ENCODE measurements at places on chromosomes 2 and 18. TPM values are rescaled to one million over a fixed set of nuclear protein-coding genes. Genes with fewer than 3 reads are reported as not detected.
A peak's percentile ranks its signal among the peaks of the same experiment; 100 is the strongest.

DNA sequence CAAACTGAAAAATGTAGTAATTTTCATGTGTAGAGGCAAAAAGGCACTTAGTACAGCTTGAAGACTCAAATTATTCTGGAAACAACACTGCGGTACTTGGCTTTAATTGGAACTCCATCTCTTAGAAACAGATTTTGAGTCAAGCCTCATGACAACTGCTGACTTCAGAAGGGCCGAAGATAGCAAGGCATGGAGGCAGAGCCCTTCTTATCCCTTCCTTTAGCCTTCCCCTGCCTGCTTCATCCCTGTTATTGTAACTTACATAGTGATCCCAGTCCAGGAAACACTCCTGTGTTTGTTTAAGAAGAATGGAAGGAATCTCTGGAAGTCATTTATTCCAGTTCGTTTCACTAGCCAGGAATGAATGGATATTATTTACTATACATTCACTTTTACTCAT, 110.9 kb upstream of the FAM98A start:
- DNase-seq, result peak; percentile 44

GRCh38 chr2:189147989-189148388, 31.6 kb downstream of the COL5A2 start:
- no peak for DNase-seq

The ATL2 gene
- 130 TPM for total RNA-seq

The SAG gene
- not detected for total RNA-seq

DNA sequence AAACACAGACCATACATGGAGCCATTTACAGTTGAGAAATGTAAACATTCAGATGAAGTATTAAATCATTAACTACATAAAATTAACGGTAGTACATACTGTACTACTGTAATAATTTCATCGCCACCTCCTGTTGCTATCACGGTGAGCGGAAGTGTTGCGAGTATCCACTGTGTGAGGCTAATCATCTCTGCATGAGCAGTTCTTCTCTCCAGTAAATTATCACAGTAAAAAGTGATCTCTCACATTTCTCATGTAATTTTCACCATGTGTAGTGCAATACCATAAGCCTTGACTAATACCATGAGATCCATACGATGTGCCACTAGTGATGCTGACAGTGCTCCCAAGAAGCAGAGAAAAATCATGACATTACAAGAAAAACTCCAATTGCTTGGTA, 21.9 kb downstream of the SMAD2 start:
- DNase-seq, result no peak

GRCh38 chr2:101230541-101231001, 22.1 kb upstream of the CNOT11 start:
- DNase-seq, result no peak

GRCh38 chr2:120301284-120301683, 44.7 kb upstream of the INHBB start:
- DNase-seq, result no peak

DNA sequence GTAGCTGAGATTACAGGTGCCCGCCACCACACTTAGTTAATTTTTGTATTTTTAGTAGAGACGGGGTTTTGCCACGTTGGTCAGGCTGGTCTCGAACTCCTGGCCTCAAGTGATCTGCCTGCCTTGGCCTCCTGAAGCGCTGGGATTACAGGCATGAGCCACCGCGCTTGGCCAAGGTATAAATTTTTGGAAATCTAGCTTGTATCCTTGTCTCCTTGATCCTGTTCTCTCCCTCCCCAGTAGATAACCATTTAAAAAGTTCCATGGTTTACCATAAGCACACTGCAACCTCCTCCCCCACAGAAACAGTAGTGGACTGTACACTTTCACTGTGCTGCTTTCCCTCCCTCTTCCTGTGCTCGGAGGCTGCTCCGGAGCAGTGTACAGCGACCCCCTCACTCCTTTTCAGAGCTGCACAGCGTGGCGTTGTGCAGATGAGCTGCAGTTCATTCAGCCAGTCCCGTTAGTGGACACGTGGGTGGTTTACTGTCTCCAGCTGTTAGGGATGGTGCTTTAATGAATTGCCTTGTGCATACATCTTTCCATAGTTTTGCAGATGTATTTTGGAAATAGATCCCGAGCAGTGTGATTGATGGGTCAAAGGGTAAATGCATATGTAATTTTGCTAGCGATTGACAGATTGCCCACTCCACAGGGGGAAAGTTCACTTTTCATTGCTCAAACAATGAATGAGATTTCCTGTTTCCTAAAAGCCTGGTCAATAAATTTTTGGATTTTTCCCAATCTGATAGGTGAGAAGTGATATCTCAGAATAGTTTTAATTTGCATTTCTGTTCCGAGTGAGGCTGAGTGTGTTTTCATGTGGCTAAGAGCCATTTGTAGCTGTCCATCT, 14.8 kb downstream of the ASB1 start:
- no peak for DNase-seq

The ZC3H8 gene
- total RNA-seq, result 19.7 TPM

DNA sequence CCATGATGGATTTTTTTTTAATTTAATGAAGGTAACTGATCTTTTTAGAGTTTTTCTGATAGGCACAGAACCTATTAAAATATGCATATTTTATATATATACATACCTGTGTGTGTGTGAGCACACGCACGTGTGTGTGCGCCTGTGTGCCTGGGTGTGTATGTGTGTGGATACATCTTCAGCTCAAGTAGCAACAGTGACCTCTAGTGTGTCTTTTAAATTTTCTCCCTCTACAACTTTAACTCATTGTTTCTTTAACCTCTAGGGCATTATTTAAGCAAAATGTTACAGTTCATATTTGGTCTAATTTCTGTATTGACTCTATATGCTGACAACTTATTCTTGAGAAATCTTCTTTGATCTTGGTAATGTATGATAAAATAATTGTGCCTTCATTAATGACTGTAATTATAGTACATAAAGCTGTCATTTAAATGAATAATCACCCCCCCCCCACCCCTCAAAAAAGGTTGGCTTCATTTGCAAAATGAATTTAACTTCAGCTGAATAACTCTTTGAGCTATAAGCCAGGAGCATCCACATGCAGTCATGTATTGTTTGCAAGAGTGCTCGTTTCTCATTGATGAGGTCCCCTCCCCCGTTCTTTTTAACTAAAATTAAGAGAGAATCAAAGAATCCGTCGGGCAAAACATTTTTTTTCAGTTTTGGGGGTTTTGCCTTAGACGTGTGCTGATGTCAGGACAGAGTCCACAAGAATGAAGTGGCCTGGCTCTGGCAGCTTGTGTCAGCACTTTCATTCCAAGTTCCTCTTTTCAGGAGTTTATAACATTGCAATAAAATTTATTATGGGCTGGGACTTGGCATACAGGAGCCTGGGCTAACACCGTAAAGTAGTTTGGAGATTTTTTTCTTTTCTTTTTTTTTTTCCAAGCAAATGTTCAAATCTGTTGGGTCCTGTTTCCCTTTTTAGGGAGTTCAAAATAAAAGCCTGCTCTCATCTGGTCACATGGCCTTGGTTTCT, 80.0 kb downstream of the ETAA1 start:
- peak; percentile 69 for DNase-seq

- no peak for DNase-seq
Measured at GRCh38 chr18:63292831-63293683, 26.5 kb downstream of the BCL2 start.

DNA sequence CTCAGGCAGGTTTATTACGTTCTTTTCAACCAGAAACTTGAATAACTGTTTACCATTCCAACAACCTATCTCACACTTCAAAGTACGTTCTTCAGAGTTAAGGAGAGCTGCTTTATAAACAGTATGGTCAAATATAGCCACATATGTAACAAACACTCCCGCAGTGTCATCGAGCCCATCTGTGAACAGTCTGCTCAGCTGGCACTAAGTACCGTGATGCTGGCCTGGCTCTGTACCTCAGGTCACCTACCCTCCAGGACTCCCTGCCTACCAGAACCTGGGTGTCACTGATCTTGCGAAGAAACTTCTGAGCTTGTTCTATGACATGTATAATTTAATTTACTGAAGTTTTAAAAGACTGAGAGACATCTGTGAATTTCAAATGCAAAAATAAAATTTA, 71.4 kb downstream of the SEPTIN10 start:
- no peak for DNase-seq

The FEV gene
- not detected for total RNA-seq

DNA sequence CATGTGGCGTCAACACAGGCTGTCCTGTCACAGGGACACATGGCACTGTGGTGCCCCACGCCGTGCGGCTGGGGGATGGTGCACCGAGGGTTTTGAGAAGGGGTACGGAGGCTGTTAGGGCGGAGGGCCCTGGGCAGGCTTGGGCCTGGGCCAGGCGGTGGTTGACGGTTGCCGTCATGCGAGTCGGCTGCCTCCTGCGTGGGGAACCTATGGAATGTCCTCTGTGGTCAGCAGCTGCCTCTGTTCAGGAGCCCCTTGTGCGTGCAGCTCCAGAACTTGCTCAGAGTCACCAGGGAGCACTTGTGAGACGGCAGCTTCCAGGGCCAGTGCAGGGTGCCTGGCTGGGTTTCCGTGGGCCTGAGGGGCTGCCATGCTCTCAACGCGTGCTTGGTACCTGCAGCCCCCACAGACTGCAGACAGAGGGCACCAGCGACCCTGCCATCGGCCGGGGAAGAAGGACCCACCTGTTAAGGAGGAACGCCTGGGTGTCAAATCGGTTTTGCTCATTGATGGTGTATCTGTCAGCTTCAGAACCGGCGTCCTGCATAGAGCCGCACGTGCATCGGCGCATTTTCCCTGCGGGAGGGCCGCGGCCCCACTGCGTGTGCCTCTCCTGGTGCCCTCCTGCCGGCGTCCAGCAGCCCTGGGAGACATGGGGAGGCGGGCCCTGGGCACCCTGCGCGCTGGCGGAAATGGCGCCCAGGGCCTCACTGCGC, 10.0 kb upstream of the D2HGDH start:
- no peak for DNase-seq

The IFIH1 gene
- 3.6 TPM for total RNA-seq

- DNase-seq, result no peak
Measured at GRCh38 chr2:232980683-232981082, 32.4 kb downstream of the NGEF start.

The LHCGR gene
- not detected for total RNA-seq

The SCYGR1 gene
- total RNA-seq, result not detected

- no peak for DNase-seq
Measured at GRCh38 chr2:12663306-12664037, 53.3 kb upstream of the TRIB2 start.

DNA sequence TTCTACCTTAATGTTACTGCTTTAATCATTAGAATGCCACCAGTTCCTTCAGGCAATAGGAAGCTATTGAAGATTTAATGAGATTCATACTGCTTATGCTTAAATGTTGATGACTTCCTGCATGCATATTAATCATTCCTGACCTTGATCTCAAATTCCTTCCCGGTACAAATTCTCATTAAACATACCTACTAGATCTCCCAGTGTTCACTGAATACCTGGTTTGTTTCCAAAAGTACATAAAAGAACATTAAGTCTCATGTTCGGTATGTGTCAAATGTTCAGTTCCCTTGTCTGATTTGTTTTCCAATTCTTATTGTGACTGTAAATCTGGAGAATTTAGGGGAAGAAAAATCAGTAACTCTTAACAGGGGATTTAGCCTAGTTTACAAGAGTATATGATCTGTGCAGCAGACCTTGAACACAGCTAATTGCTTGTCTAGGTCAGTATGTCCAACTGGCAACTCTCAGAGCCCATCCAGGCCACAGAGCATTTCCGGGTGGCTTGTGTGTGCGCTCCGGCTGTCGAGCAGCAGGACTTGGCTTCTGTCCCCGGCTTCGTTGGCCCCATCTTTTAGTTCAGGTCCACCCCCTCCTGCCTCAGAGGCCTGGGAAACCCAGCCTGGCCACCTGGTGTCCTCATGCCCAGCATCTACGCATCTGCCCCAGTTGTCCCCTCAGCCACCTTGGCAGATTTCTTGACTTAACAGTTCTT, 13.1 kb downstream of the METAP1D start:
- DNase-seq, result no peak

The GTF2A1L gene
- not detected for total RNA-seq

GRCh38 chr2:212402316-212402715, 136.3 kb downstream of the ERBB4 start:
- peak; percentile 45 for DNase-seq

DNA sequence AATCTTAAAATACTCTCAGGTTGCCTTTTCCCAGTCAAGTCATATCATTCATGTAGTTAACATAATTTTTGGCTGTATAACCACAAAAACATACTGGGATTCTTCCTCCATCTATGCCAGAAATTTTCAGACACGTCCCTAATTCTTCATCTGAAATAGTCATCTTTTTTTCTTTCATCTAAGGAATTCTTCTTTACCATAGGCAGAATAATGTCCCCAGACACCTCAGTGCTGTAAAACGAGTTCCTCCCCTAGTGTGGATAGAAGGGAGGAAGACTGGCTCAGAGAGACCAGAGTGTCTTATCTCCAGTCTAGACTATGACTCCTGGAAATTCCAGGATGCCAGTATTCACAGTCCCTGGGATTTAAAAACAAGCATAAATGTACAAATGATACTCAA, 127.8 kb downstream of the MREG start:
- DNase-seq, result no peak

DNA sequence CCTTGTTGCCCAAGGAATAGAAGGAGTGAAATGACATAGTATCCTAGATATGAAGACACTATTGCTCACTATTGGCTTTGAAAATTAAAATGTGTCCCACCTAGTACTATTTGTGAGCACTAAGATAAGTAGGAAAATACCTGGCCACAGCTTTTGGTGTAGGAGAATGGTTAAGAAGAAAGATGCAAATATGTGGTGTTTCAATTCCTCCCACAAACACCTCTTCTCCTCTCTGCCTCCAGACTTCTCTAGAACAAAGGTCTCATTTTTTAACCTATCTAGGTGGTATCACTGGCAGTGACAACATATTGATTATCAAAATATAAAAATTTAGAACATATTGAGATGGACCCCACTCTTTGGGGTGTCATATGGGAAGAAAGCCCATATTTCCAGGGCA, 929.9 kb upstream of the FANCL start:
- no peak for DNase-seq

- DNase-seq, result no peak
Measured at GRCh38 chr18:5964996-5965395, 69.7 kb upstream of the TMEM200C start.

The BOK gene
- total RNA-seq, result 9.0 TPM

The DSEL gene
- 1.4 TPM for total RNA-seq

DNA sequence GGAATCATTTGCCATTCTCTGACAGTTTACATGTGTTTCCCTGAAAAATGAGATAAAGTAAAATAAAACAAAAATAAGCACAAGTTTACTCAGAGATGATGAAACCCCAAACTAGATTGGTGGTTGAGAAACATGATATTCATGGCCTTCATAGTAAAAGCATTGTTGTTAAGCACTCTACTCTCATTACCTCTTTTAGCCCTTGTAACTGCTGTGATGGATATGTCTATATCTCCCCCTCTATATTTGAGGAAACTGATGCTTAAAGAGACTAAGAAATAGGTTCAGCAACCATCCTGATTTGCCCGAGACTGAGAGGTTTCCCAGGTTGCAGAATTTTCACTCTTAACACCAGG, 33.9 kb upstream of the GALNT3 start:
- DNase-seq, result no peak

The ID2 gene
- total RNA-seq, result 61.5 TPM

DNA sequence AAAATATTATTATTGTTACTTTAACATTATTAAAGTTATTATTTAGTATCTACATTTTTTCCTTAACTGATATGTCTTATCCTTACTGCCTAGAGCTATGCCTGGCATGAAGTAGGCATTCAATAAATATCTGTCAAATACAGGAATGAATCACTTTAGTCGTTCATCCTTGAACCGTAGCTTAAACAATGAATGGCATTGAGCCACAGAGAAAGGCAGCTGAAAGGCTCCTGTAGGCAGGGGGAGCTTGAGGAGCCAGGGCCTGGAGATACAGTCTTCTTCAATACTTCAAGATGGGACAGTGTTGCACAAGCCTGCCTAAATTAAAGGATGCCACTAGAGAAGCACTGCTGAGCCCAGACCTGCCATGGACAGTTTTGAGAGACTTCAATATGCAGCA, 22.5 kb downstream of the CYRIA start:
- DNase-seq, result no peak

All from SK-MEL-5 (cell line).